Vagina (tissue), 2 donors: ENCODE measurements at places on chromosomes 5 and 9.
A peak's percentile ranks its signal among the peaks of the same experiment; 100 is the strongest.

DNA sequence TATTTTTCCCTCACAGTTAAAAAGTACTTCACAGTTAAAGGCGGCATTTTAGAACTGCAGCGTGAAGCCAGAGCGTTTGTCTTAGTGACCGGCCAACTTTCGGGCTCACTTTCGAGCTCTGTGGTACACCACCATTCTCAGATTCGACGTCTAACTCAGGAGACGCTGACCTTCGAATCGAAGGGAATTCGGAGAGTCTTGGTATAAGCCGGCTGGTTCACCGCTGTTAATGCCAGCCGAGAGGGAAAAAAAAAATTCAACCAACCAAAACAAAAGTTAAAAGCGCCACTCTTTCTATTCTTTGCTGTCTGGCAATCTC is 544 bp upstream of the SNX24 start:
- H3K36me3 ChIP-seq: no peaks in the 10 kb centered on the region
- DNase-seq: no peak

DNA sequence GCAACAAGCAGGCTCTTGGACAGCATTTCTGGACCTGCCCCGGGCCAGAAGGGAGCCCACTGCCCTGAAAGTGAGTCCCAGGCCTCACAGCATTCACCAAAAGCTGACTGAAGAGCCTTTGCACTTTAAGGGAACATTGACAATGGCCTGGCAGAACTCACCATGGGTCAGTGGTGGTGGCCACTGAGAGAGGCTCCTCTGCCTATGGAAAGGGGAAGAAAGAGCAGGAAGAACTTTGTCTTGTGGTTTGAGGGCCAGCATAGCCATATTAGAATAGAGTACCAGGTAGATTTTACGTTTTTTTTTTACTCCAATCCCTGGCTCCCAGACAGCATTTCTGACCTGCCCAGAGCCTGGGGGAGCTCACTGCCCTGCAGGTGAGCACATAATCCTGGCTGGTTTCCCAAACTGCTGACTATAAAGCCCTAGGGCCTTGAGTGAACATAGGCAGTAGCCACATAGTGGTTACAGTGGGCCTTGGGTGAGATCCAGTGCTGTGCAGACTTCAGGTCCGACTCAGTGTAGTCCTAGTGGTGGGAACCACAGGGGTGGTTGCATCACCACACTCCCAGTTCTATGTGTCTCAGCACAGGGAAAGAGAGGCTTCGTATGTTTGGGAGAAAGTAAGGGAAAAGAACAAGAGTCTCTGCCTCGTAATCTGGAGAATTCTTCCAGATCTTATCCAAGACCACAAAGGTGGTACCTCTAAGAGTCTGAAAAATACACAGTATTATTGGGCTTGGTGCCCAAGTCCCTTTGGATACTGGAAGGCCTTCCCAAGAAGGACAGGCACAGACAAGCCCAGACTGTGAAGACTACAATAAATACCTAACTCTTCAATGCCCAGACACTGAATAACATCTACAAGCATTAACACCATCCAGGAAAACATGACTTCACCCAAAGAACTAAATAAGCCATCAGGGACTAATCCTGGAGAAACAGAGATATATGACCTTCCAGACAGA is 89.5 kb downstream of the TSSK1B start:
- H3K27ac ChIP-seq: no peak overlapping the region
- H3K4me1 ChIP-seq: peaks cover 7% of the 10 kb centered on the region
- no peak overlapping the region for H3K4me3 ChIP-seq

- no peak overlapping the region for H3K27ac ChIP-seq
- H3K4me3 ChIP-seq: no peak overlapping the region
- no peaks in the 10 kb centered on the region for H3K4me1 ChIP-seq
- DNase-seq: no peak
- H3K27me3 ChIP-seq: no peaks in the 10 kb centered on the region
Observed at GRCh38 chr9:124125651-124125977, 114.0 kb downstream of the LHX2 start.

- H3K27ac ChIP-seq: no peak overlapping the region
- DNase-seq: no peak
- peaks cover 34% of the 10 kb centered on the region for H3K4me1 ChIP-seq
- H3K36me3 ChIP-seq: no peaks in the 10 kb centered on the region
- H3K27me3 ChIP-seq: no peaks in the 10 kb centered on the region
Observed at GRCh38 chr5:133366438-133366837, 245.9 kb downstream of the FSTL4 start.

DNA sequence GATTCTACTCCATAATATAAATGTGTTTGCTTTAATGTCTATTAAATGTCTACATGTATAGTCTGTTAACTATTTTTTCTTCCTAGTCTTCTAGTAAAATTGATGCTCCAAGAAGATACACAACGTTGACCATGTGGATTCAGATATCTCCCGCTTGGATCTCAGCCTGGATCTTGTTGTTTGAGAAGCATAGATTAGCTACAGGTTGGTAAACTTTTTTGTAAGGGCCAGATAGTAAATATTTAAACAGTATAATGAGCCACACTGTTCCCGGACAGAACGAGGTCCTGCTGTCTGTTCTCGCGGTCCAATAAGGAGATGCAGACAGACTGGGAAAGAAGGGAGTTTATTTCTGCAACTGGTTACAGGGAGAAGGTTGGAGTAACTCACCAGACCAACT is 86.2 kb upstream of the IL12B start:
- no peaks in the 10 kb centered on the region for H3K27me3 ChIP-seq
- no peaks in the 10 kb centered on the region for H3K4me1 ChIP-seq
- no peaks in the 10 kb centered on the region for H3K36me3 ChIP-seq

- H3K27ac ChIP-seq: no peak overlapping the region
- no peaks in the 10 kb centered on the region for H3K27me3 ChIP-seq
- H3K36me3 ChIP-seq: no peaks in the 10 kb centered on the region
- H3K4me3 ChIP-seq: no peak overlapping the region
- H3K4me1 ChIP-seq: no peaks in the 10 kb centered on the region
Observed at GRCh38 chr5:124436294-124436693, 310.1 kb downstream of the ZNF608 start.

- no peak for DNase-seq
- no peaks in the 10 kb centered on the region for H3K4me1 ChIP-seq
- no peaks in the 10 kb centered on the region for H3K36me3 ChIP-seq
- H3K4me3 ChIP-seq: no peak overlapping the region
- no peak overlapping the region for H3K27ac ChIP-seq
Observed at GRCh38 chr5:109254511-109254910, 155.3 kb downstream of the PJA2 start.

- no peaks in the 10 kb centered on the region for H3K4me1 ChIP-seq
- no peak for DNase-seq
- H3K27me3 ChIP-seq: no peaks in the 10 kb centered on the region
- H3K27ac ChIP-seq: no peak overlapping the region
Observed at GRCh38 chr5:131224387-131225201, 39.3 kb upstream of the CDC42SE2 start.

DNA sequence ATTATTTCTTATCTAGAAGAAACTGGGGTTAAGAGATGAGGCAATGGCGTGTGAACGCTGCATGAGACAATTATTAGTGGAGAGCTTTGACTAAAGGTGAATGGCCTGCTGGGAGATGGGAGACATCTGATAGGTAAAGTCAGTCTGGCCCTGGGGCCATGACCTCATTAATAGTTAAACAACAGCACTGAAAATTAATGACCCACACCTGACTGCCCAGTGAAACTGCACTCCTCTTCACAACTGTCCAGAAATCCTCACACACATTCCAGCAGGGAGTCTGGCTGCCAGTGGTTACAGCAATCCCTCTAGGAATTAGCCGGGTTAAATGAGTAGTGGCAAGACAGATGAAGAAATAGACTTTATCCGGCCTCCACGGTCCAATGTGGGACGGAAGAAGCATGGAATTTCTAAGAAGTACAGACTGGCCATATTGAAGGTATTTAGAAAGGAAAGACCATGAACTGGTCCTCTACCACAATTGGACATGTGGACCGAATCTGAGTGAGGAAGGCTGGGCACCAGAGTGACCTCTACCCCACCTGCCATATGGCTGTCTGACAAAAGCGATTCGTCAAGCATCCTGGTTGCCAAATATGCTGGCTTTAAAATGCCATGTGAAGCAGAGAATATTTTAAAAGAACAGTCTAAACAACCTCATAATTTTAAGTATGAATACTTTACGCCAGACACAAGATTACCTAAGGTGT is 138.4 kb downstream of the EFNA5 start:
- H3K4me3 ChIP-seq: no peak overlapping the region
- no peaks in the 10 kb centered on the region for H3K36me3 ChIP-seq
- H3K27me3 ChIP-seq: no peaks in the 10 kb centered on the region
- no peaks in the 10 kb centered on the region for H3K4me1 ChIP-seq
- DNase-seq: no peak

- no peak for DNase-seq
- H3K27me3 ChIP-seq: no peaks in the 10 kb centered on the region
- H3K27ac ChIP-seq: peak overlapping the region; percentile 71
- H3K4me1 ChIP-seq: peaks cover 44% of the 10 kb centered on the region
Observed at GRCh38 chr5:154446195-154447088, 645 bp downstream of the SAP30L start.

DNA sequence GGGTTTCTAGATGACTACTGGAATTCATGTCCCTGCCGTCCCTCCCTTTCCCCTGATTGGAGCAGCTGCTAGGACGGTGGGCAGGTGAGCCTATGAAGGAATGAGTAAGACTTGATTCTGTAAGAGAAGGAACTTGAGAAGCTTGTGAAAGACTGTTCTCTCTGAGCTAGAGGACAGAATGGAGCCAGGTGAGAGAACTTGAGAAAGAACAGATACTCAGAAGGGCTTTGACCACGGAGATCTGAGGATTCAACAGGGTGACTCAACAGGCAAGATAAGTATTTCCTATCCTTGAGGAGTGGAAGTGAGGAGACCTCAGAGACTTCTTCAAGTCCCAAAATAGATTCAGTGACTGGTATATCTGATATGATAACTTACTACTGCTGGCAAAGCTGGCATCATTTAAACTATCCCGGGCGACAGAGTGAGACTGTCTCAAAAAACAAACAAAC is 41.9 kb downstream of the HSDL2 start:
- no peak overlapping the region for H3K4me3 ChIP-seq
- no peaks in the 10 kb centered on the region for H3K27me3 ChIP-seq

- H3K4me3 ChIP-seq: no peak overlapping the region
- H3K27ac ChIP-seq: peak overlapping the region; percentile 20
- no peaks in the 10 kb centered on the region for H3K27me3 ChIP-seq
Observed at GRCh38 chr9:3962496-3962895, 337.4 kb downstream of the GLIS3 start.

GRCh38 chr5:106017243-106017857 is 1653.4 kb downstream of the EFNA5 start:
- H3K4me1 ChIP-seq: no peaks in the 10 kb centered on the region
- no peak overlapping the region for H3K4me3 ChIP-seq
- H3K27ac ChIP-seq: no peak overlapping the region
- no peaks in the 10 kb centered on the region for H3K27me3 ChIP-seq

GRCh38 chr5:38478166-38478565 is 78.3 kb downstream of the LIFR start:
- H3K27me3 ChIP-seq: no peaks in the 10 kb centered on the region
- H3K4me1 ChIP-seq: no peaks in the 10 kb centered on the region
- no peak for DNase-seq
- H3K4me3 ChIP-seq: no peak overlapping the region
- H3K36me3 ChIP-seq: no peaks in the 10 kb centered on the region

DNA sequence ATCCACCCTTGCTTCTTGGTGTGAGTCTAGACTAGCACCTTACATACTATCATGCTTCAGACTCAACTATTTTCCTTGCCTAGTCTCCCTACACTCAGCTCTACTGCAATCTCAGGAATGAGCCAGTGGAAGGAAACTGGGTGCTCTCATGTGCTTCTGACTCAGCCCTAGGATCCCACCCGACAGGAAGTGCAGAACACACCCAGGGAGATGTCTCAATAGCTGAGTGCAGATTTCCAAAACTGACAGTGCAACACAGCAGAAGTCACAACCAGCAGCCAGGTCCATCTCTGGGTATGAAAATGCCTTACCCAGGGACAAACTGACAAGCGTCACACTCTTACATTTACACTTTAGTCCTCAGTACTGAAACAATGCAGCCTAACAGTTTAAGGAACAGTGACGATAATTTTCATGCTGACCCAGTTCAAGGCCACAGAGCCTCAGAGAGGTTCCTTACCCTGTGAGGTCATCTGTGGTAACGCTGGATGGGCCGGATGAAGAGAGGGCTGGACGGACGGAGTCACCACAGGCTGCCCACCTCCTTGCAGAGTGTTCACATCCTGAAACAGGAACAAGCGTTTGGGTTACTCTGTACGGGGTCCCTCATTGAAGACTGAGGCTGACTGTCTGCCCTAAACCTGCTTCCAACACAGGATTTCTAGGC is 33.0 kb downstream of the FKBP15 start:
- H3K27me3 ChIP-seq: no peaks in the 10 kb centered on the region
- H3K36me3 ChIP-seq: peaks cover 72% of the 10 kb centered on the region
- H3K4me1 ChIP-seq: peaks cover 10% of the 10 kb centered on the region
- peak; percentile 90 for DNase-seq
- H3K27ac ChIP-seq: peak overlapping the region; percentile 71
- H3K4me3 ChIP-seq: no peak overlapping the region

GRCh38 chr5:101431201-101431600 is 528.1 kb upstream of the ST8SIA4 start:
- H3K36me3 ChIP-seq: no peaks in the 10 kb centered on the region
- no peak overlapping the region for H3K4me3 ChIP-seq
- H3K27me3 ChIP-seq: no peaks in the 10 kb centered on the region
- no peaks in the 10 kb centered on the region for H3K4me1 ChIP-seq
- H3K27ac ChIP-seq: no peak overlapping the region
- DNase-seq: no peak

- no peak overlapping the region for H3K4me3 ChIP-seq
- DNase-seq: no peak
- no peaks in the 10 kb centered on the region for H3K36me3 ChIP-seq
- no peaks in the 10 kb centered on the region for H3K27me3 ChIP-seq
- no peak overlapping the region for H3K27ac ChIP-seq
Observed at GRCh38 chr5:39714036-39714698, 289.4 kb upstream of the DAB2 start.

- no peak overlapping the region for H3K27ac ChIP-seq
- peaks cover under 1% of the 10 kb centered on the region for H3K4me1 ChIP-seq
- no peak overlapping the region for H3K4me3 ChIP-seq
- no peaks in the 10 kb centered on the region for H3K27me3 ChIP-seq
- H3K36me3 ChIP-seq: no peaks in the 10 kb centered on the region
Observed at GRCh38 chr5:133947431-133947841, 21.0 kb downstream of the C5orf15 start.

DNA sequence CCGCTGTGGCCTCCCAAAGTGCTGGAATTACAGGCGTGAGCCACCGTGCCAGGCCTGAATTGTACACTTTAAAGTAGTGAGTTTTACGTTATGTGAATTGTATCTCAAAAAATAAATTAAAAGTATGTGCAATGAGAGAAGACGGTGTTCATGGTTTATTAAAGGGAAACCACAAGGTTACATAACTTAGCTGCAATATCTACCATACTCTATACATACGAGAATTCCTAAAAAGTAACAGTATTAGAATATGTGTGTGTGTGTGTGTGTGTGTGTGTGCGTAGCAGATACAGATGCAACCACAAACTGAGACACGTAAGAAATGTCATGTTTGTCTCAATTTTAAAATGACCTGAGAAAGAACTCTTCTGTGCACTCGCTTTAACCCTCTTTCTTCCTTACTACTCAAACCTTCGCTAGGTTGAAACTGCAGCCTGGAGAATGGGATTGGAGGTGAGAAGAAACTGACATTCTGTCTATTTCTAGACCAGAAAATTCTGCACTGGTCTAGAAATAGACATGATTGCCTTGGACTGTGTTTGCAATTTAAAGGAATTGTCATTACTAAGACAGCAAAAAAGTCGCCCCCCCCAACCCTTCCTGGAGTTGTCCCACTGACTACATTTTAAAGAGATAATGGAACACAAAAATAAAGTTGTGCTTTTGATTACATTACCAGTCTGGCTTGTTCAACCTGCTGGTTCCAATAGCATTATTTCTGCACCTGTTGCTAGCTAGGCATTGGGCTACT is 167.0 kb downstream of the RGS3 start:
- no peak for DNase-seq
- H3K36me3 ChIP-seq: no peaks in the 10 kb centered on the region
- no peaks in the 10 kb centered on the region for H3K27me3 ChIP-seq
- H3K4me3 ChIP-seq: no peak overlapping the region
